Mesothelial cell of epicardium (in vitro differentiated cells): ENCODE measurements at places on chromosomes 3 and 15.

- DNase-seq = no peak
Measured at GRCh38 chr3:183626877-183627594, 8.4 kb upstream of the KLHL24 start.

DNA sequence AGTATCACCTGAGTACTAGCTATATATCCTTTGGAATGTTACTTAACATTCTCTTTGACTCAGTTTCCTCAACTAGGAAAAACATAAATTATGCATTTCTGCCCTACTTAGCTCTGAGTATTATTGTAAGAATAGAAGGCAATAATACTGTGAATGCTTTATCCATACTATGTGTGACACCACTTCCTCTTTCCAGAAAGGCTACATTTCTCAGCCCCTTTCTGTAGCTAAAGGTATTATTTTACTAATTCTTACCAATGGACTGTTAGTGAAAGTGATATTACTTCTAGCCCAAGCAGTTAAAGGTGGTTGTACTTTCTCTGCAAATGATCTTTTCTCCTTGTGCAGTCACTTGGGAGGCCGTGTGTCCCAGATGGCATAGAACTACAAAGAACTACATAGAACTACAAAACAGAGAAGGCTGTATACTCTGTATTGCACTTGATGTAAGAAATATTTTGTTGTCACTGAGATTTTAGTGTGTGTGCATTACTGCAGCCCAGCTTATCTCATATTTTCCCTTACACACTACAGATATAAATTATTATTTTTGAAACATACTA is 35.1 kb downstream of the MYH15 start:
- DNase-seq = no peak

- DNase-seq = no peak
Measured at GRCh38 chr15:96254173-96254572, 76.3 kb upstream of the NR2F2 start.

DNA sequence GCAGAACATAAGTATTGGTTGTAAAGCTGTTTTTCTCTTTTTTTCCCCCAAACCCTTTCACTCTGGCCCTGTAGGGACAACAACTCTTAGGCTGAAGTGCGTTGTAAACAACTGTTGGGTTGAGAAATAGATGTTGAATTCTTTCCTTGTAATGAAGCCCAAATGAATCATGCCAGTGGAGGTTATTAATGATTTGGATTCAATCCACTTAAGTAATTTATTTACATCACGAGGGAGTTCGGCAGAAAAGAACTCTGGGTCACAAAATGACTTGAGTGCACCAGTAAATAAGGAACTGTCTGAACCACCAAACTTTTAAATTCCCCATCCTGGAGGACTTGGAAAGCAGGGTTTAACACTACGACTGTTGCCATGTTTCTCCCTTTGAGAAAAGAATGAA is 218.9 kb downstream of the PDZRN3 start:
- no peak for DNase-seq

- no peak for DNase-seq
Measured at GRCh38 chr15:38877471-38877870, 312.9 kb upstream of the RASGRP1 start.

DNA sequence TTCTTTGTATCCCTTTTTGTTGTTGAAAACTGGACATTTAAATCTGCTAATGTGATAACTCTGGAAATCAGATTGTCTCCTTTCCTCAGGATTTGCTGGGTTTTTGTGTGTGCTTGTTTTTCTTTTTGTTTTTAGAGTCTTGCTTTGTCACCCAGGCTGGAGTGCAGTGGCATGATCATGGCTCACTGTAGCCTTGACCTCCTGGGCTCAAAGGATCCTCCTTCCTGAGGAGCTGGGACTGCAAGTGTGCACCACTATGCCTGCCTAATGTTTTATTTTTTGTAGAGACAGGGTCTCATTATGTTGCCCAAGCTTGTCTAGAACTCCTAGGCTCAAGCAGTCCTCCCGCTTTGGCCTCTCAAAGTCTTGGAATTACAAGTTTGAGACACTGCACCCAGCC is 44.6 kb upstream of the IL20RB start:
- DNase-seq = no peak
